Eye (tissue), 1 donor: ENCODE measurements at places on chromosomes 2 and 18.

DNA sequence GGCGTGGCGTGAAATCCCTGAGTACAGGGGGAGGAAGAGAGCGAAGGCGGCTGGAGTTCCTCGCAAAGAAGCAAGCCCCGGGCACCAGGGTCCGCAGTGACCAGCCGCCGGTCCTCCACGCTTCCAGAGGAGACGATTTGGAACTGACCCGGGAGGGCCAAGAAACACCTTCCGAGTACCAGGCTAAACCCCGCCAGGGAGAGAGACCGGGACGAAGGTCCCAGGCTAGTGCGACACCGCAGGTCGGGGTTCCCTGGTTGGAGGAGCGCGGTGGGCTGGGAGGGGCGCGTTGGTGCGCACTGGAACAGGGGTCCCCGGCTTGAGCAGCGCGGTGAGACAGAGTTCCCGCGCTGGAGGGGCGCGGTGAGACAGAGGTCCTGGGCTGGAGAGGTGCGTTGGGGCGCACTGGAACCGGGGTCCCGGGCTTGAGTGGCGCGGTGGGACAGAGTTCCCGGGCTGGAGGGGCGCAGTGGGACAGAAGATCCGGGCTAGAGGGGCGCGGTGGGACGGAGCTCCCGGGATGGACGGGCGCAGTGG is 901 bp downstream of the WDFY1 start:
- DNase-seq = peak; percentile 75

DNA sequence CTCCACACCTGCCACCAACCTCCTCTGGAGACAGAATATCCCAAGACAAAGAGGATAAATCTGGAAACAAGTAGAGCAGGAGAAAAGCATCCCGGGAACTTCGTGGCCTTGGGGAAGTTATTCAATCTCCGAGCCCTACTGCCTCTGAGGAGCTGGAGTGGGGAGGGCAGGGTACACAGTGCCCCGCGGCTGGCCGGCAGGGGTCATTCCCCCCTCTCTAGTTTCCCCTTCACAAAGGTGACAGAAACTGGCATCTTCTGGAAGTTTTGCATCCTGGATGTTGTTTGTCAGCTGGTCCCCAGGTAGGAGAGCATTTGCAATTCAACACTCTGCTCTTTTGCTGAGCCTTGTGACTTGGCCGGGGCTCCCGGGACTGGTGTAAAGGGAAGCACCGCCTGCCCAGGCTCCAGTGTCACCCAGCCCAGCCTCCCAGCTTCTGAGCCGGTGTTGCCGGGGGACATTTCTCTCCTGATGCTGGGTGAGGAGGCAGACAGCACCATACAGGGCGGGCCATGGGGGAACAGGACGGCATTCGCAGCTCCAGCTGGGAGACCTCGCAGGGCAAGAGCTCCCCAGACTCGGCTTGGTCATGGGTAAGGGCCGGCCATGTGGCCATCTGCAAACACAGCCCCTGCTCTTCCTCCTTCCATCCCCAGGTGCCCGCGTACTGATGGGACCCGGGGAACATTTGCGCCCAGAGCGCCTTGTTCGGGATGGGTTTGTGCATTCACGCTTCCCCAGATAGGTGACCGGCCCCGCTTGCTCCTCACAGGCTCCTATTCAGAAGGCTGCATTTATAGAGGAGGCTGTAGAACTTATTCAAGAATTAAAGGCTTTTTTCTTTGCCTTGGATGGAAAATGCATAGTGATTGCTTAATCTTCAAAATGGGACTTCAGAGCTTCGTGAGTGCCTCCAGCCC is 7.4 kb upstream of the NTSR2 start:
- DNase-seq = peak; percentile 25

GRCh38 chr2:156784020-156784701 is 348.0 kb downstream of the GPD2 start:
- DNase-seq = peak; percentile 59

DNA sequence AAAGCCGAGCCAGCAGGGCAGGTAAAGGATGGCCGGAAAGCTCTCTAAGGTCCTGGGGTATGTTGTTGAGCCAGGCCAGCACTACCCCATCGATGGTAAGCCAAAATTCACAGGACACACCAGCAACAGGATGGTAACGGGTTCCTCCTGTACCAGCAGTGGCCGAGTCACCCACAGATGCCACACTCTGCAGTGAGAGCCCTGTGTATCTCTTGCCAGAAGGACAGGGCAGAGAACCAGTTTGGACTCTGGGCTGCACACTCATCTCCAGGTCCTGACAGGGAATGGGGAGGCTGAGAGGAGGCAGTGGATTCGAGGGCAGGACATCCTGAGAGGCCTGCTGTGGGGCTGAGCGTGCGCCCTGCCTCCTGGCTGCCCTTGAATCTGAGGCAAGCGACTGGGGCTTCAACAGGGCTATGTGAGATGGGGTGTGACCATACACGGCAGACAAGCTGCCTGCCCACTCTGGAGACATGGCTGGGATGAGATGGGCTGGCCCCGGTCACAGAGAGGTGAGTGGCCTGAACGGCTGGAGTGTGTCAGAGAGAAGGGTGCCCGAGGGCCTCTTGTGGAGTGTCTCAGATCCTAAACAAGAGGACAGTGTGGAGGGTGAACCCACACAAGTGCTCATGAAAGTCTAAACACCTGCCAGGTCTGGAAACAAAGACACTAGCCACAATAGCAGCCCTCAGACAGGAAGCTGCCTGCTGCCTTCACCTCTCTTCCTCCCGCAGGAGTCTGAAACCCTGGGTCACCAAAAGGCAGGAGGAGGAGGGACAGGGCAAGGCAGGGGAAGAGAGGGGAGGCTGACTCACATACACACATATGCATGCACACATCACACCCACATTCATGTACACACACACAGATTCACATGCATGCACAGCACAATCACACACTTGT is 182.3 kb downstream of the LOXHD1 start:
- no peak for DNase-seq

- no peak for DNase-seq
Measured at GRCh38 chr18:136433-136832, 21.9 kb upstream of the USP14 start.

DNA sequence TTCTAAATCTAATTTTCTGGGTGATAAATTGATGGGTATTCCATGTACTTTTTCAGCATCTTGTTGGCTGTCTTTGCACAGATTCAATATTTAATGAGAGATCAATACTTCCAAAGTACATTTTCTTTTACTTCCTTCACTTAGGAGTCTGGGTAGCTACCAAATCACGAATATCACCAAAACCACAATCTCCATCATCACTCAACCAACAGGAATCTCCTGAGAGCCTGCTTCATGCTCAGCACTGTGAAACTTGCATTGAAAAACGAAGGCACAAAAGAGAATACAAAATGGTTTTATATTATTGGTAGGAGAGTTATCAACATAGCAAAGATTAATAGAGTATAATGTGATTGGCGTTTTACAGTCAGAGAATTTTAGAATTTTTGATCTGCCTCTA is 261.5 kb upstream of the DSEL start:
- no peak for DNase-seq

DNA sequence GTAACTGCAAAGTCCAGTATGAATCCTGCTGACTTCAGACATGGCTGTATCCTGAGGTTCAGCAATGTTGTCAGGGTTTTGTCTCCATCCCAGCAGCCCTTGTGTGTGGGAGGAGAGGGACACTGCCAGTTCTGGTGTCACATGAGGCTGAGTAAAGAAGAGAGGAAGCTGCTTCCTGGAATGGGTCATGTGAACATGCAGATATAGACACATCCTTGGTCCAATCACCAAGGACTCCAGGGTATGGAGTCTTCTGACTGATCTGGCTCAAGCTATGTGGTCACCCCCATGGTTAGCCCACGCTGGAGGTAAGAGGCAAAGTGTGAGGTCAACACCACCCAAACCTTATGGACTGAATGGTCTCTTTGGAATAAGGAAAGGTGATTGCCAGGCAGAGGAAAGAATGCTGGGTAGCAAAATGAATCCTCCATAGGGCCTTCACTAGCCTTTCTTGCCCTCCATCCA is 134.4 kb upstream of the SLC1A4 start:
- no peak for DNase-seq

- no peak for DNase-seq
Measured at GRCh38 chr2:136572335-136572734, 193.0 kb upstream of the THSD7B start.

DNA sequence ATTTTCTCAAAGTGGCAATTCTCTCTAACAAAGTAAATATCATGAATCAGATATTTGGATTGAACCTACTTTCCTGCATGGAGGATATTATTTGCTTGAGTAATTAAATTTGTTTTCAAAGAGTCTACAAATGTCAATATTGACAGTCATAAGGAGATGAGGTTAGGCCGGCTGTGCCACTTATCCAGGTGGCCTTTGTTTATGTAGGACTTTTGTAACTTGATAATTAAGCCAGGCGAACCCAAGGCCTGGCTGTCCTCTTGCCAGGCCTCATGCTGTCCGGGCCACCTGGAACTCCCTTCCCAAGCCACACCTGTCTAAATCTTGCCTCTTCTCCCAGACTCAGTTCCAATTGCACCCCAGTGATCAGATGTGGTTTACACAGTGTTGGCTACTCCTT is 255.2 kb downstream of the ACKR3 start:
- no peak for DNase-seq

- no peak for DNase-seq
Measured at GRCh38 chr18:6525604-6526003, 110.9 kb upstream of the L3MBTL4 start.

DNA sequence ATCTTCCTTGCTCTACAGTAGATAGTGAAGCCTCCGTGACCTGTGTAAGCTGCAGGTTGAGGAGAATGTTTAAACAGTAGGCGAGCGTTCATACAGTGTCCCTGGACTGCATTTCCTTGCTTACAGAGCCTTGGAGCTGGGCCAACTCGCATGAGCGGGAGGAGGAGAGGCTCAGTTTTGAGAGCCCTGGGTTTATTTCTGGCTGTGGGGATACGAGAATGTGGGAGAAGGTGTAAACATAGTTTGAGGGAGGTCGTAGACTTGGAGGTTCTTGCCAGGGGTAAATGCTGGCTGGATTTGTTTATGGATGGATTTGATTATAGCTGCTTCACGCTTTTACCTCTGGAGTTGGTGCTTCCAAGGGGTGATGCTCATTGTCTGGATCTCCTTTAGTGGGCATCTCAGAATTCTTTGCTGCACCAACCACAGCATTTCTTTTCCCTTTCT is 20.8 kb downstream of the CRIM1 start:
- DNase-seq = peak; percentile 78

DNA sequence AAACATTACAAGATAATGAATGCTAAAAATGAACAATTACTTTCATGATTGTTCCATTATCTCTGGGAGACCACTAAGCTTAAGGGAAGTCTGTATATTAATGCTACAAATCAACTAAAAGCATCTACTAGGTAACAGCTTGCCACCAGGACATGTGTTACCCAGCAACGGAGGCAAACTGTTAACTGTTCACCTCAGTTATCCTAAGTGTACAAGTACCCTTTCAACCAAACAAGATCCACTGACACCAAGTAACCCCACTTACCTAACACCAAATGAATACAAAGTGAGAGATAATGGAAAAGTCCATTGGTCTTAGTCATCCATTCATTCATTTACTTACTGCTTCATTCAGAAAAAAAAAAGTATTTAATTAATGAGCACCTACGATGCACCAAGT is 54.7 kb upstream of the KIDINS220 start:
- DNase-seq = no peak

- no peak for DNase-seq
Measured at GRCh38 chr2:215532844-215533243, 97.0 kb upstream of the FN1 start.

- DNase-seq = peak; percentile 30
Measured at GRCh38 chr2:187994464-187995331, 297.0 kb upstream of the GULP1 start.

GRCh38 chr2:190763901-190764514 is 115.1 kb downstream of the NAB1 start:
- DNase-seq = no peak

GRCh38 chr18:62384610-62385097 is 59.5 kb downstream of the TNFRSF11A start:
- no peak for DNase-seq

DNA sequence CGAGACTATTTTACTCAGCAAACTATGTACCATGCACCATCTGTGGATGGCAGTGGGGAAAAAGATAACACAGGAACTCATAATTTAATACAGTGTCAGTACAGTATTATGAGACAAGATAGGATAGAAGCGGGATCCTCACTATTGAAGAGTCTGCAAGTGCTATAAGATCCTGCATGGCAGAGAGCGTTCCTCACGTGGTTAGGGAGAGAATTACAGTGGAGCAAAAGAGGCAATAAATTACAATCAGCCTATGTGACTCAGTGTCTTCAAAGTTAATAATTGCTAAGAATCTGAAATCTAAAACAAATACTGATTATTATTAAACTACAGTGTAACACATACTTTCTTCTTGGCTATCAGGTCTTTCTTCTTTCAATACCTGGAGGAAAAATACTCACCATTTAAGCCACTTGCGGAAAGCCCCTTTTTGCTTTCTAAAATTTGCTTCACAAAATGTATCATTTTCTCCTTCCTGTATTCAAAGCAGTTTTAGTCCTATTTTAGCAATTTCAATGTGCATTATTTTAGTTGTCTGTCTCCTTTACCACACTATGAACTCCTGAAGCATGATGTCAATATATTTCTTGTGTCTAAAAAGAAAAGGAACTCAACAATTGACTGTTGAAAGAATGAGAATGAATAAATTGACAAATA is 342.9 kb downstream of the SPAG16 start:
- no peak for DNase-seq

DNA sequence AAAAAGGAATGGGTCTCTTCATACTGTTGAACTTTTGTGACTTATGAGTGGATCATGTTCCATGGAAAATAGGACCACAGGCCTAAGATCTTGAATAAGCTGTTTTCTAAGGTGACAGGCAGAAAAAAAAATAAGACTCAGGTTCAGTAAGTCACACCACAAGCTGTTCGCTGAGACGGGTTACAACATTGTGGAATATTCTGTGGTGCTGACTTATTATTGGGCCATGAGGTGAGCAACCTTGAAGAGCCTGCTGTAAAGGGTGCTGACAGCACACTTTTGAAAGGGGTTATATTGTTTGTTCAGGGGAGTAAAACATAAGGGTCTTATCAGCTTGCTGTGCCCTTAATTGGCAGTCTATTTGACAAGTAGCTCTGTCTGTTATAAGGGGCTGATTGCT is 439.8 kb upstream of the SLC14A2 start:
- no peak for DNase-seq

DNA sequence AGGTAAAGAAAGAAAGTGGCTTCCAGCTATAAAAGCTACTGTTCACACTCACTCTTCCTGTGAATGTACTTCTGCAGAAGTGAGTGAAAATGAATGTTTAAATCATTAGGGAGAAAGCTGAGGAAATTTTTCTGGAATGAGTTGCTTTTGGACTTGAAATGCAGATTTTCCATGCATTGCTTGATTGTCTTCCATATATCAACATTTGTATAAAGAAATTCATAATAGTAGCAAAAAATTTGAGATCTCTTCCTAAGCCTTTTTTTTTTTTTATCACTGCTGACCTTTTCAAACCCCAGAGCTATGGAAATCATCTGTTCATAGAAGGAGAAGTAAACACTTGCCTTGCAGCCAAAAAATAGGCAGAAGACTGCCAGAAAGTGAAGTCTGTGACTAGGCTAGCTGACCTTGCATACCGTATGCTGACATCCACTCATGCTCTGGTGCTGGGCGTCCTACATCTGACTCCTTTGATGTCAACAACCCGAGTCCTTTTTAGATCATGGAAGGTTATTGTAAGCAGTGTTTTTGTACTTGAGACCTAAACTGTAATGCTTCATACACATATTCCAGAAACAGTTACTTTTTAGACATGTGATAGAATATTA is 154.5 kb upstream of the RASGRP3 start:
- peak; percentile 45 for DNase-seq
